ENCODE measurements at places on chromosomes 2 and 18.

DNA sequence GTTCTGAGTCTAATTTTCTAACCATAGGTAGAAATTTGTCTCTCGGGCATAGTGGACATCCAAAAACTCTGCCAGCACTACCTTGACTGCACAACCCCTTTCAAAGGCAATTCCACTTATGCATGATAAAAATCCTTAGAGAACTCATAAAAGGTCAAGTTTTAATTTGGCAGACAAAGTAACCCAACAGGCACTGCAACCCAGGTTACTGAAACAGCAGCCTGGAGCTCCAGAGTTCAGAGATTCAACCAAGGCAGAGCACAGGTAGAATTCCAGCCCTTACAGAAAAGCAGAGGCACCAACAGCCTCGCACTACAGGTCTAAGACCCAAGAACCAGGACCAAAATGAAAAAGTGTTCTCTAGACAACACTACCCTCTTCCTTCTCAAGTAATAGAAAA lies 1.8 kb downstream of the DTNB start:
- no peak for DNase-seq

DNA sequence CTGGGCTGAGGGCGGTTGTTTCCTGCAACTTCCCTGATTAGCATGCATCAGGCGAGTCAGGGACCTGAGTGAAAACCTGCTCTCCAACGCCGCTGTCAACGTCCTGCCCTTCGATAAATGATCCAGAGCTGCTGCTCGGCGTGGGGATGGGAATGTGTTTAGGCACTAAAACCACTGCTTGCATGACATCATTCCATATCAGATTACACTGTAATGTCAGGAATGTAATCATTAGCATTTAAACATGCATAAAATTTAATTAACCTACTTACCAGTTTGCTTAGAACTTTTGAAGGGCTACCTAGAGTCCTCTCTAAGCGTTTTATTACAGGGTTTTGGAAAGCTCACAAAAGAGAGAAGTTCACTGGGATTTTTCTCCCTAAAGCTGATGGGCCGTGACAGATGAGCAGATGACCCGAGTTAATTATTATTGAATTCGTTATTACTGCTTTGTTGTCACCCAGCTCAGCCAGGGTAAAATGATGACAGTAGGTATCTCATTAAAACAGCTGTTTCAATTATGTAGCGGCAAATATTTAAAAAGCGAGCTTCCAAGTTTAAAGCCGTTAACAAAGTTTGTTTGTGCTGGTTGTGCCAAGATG lies 685.6 kb upstream of the SALL3 start:
- no peak for DNase-seq

DNA sequence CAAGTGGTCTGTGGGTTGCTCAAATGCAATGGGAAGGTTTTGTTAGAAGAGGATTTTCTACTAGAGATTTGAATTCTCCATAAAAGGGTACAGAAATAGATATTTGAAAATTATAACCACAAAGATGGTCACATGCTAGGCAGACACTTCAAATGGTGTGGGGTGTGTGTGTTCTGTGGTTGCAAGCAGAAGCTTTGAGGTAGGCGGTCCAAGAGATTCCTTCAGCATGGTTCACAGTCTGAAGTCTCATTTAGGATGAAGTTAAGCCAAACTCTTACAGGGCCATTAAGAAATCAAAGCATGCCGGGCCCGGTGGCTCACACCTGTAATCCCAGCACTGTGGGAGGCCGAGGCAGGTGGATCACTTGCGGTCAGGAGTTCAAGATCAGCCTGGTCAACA lies 38.3 kb upstream of the RMDN2 start:
- no peak for DNase-seq

DNA sequence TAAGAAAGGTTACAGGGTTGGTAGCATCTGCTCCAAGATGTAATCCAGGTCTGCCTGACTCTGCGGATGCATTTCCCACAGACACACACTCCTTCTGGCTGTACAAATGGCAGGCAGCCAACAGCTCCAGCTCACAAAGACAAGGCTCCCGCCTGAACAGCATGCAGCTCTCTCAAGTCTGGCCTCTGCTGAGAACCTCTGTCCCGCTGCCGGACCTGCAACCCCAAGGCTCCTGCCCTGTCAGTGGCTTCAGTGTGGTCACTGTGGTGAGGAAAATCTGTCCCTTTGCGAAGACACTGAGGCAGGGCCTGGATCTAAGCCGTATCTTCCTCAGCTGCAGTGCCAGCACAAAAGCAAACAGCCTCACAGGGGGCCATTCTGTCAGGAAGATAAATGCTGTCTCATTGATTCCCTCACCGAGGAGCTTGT lies 469.3 kb upstream of the MEX3C start:
- no peak for DNase-seq

DNA sequence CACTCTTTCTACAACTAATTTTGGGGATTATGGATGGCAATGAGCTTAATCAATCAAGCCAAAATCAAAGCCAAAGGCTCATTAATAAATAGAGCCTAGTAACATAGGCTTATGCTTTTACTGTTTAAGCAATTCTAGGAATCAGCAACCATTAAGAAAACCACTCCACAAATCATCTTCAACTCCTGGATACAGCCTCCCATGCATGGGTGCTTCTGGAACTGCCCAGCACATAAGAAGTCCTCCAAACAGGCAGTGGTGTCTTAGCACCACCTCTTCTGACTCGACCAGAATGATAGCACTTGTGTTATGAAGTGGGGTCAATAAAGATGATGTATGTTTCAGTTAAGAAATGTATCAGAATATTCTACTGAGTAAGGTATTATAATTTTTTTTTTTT lies 104.4 kb upstream of the SERPINE2 start:
- no peak for DNase-seq

All from cortex of kidney (tissue), 1 donor.